Stimulated activated CD4-positive, alpha-beta T cell treated with anti-CD3 and anti-CD28 coated beads, Interleukin-1b, Interleukin-23, amount 100 ng/mL, for 1 hour (primary cell): ENCODE measurements at places on chromosomes 12 and 14.

GRCh38 chr12:12392413-12392812 lies 35.5 kb downstream of the BORCS5 start:
- DNase-seq, result no peak

- no peak for DNase-seq
Measured at GRCh38 chr12:67535176-67535575, 113.4 kb upstream of the DYRK2 start.

DNA sequence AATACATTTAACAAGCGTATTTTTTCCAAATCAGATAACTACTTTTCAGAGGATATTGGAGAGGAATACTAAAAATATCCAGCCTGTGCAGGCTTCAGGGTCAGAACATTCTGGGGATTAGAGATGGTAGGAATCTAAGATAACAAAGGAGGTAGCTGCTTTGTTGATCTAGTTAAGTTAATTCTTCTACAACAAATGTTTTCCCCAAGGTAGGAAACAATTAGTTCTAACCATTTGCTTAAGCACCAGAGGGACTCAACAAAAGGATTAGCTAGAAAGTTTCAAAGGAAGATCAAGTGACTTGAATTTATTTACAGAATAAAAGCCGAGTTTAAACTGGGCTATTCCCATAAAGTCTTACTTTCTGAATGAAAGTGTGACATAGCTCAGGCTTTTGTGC lies 524.2 kb downstream of the TMTC2 start:
- no peak for DNase-seq

DNA sequence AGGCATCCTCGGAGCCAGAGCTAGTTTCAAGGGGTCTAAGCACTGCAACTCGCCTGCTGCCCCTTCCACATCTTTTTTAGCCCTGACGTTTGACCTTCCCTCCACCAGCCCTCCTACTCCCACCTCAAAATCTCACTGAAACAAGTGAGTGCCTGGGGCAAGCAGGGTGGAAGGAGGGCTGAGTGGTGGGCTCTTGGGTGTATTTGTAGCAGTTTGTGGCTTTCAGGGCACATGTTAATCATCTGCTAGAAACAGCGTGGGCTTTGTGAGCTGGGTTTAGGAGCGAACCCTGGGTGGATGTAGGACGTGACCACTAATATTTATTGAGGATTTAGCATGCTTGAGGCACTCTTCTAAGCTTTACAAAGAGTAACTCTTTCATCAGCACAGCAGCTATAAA lies 390.3 kb downstream of the GRIN2B start:
- no peak for DNase-seq

GRCh38 chr14:75864352-75864751 lies 117.4 kb downstream of the TGFB3 start:
- no peak for DNase-seq

GRCh38 chr12:124829008-124829707 lies 34.5 kb downstream of the SCARB1 start:
- DNase-seq, result no peak

GRCh38 chr14:73452341-73453186 lies 5.8 kb downstream of the NUMB start:
- DNase-seq, result no peak

DNA sequence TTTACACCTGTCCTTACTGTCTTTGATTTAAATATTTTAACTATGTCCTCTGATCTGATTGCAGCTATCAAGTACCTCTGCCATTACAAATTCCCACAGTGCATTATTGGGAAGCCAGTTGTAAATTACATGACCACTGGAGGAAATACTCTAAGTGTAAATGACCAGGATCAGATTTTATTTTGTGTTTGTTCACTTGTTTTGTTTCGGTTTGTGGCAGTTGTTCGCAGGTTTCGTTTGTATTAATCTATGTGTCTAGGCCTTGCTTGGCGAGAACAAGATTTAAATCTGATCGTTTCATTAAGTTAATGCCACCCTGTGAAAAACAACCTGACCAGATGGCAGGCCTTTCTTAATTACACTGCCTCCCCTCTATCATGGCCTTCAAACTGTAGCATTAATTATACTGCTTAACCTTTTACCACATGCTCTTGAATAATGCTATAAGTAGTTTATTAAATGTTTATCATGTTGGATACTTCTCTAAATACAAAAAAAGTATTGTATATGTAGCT lies 990.1 kb downstream of the TMTC2 start:
- DNase-seq, result no peak

GRCh38 chr12:108565976-108566375 lies 3.6 kb downstream of the ISCU start:
- DNase-seq, result no peak

GRCh38 chr14:93944348-93945069 lies 17.4 kb downstream of the FAM181A start:
- no peak for DNase-seq

GRCh38 chr12:47237751-47238211 lies 158.0 kb upstream of the AMIGO2 start:
- DNase-seq, result no peak

DNA sequence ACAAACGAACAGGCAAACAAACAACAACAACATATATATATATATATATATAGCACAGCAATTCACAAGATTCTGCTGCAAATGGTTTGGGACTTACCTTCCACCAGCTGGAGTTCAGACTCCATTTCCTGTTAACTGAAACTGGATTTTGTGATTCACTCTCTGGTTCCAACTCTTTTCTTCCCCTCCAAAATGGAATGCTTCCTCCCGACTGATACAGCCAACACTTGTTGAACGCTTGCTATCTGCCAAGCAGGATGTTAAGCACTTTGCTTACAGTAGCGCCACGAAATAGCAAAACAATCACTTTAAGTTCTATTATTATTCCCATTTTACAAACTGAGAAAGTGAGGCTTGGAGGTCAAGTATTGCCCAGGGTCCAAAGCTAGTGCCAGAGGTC lies 116.0 kb upstream of the TMEM132C start:
- DNase-seq, result no peak

DNA sequence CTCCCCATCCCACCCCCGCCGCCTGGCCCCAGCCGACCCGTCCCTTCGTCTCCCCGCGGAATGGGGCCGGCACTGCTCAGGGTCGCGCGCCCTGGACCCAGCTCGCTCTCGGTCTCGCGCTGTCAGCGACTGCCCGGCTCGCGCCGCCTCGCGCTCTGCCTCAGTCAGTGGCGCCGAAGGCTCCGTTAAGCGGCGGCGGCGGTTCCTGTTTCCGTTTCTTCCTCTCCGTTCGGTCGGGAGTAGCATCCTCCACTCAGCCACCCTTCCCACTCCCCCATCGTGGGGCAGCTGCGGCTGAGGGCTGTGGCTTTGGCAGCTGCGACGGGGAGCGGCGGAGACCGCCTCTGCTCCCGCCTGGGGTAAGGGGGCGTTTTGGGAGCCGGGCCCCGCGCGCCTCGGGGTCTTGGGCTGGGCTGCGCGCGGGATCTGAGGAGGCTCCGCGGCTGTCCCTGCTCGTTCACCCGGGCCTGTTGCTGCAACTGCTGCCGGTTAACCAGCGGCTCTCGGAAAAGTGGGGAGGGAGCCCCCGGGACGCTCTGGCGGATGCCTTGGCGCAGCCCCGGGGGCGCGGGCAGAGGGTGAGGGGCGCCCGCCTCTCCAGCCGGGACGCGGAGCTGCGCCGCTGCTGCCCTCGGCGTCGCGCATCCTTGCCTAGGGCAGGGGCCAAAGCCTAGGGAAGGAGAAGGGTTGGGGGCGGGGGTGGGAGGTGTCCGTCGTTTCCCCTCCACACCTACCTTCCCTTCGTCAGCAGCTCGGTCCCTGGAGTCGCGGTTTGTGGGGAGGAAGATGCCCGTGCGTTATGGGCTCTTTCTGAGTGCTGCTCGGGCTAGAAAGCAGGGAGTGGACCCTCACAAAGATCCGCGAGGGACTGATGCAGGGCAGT lies 567 bp downstream of the FUT8 start:
- no peak for DNase-seq
